ENCODE measurements at places on chromosomes 4 and X. TPM values are rescaled to one million over a fixed set of nuclear protein-coding genes. Genes with fewer than 3 reads are reported as not detected.

GRCh38 chr4:6184169-6184568, 16.2 kb downstream of the JAKMIP1 start:
- H3K36me3 ChIP-seq = no peaks in the 10 kb centered on the region
- DNase-seq = no peak
- H3K27ac ChIP-seq = no peak overlapping the region
- H3K4me1 ChIP-seq = no peaks in the 10 kb centered on the region
- no peaks in the 10 kb centered on the region for H3K27me3 ChIP-seq
- no peak overlapping the region for H3K4me3 ChIP-seq

- H3K4me3 ChIP-seq = no peak overlapping the region
- H3K4me1 ChIP-seq = no peaks in the 10 kb centered on the region
- DNase-seq = peak; percentile 31
- no peaks in the 10 kb centered on the region for H3K36me3 ChIP-seq
- H3K27ac ChIP-seq = no peak overlapping the region
- H3K27me3 ChIP-seq = peaks cover 15% of the 10 kb centered on the region
Observed at GRCh38 chrX:41045960-41046567, 39.2 kb upstream of the USP9X start.

- no peak for DNase-seq
- no peak overlapping the region for H3K27ac ChIP-seq
- H3K36me3 ChIP-seq = no peaks in the 10 kb centered on the region
- H3K4me3 ChIP-seq = no peak overlapping the region
- no peaks in the 10 kb centered on the region for H3K27me3 ChIP-seq
Observed at GRCh38 chr4:150305995-150306394, 227.8 kb downstream of the DCLK2 start.

DNA sequence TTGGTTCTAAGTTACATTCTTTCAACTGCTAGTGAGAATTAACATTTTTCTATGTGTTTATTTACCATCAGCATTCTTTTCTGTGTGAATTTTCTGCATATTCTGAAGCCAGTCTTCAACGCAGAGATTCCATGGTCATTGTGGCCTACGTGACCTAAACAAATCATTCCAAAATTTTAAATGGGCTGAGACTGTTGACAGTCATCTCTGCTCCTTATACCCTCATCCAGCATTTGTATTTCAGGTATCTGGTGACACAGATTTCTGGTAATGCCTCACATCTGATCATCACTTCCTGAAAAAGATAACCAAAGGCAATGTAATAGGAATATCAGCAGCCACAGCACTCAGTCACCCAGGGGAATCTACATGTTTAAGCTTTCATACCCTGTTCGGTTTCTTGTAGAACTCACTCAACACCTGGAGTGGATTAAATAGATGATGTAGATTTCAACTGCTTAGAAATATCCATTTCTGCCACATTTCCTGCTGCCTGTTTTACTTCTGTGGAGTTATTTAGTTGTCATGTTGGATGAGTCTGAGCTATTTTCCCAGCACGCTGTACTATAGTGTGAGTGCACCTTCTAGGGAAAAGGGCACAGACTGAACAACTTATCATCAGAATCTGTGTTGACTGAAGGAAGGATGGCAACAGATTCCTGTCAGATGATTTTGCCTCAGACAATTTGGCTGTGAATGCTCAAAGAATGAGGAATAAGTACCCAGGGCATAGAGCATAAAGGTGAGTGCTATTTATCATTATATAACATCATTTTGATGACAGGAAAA, 73.0 kb upstream of the HPGD start:
- no peaks in the 10 kb centered on the region for H3K4me1 ChIP-seq
- DNase-seq = no peak
- H3K4me3 ChIP-seq = no peak overlapping the region
- H3K36me3 ChIP-seq = no peaks in the 10 kb centered on the region

- H3K27me3 ChIP-seq = no peaks in the 10 kb centered on the region
- no peaks in the 10 kb centered on the region for H3K4me1 ChIP-seq
- H3K36me3 ChIP-seq = no peaks in the 10 kb centered on the region
- no peak overlapping the region for H3K27ac ChIP-seq
- no peak overlapping the region for H3K4me3 ChIP-seq
- DNase-seq = no peak
Observed at GRCh38 chrX:47776292-47777006, 60.3 kb upstream of the ZNF81 start.

DNA sequence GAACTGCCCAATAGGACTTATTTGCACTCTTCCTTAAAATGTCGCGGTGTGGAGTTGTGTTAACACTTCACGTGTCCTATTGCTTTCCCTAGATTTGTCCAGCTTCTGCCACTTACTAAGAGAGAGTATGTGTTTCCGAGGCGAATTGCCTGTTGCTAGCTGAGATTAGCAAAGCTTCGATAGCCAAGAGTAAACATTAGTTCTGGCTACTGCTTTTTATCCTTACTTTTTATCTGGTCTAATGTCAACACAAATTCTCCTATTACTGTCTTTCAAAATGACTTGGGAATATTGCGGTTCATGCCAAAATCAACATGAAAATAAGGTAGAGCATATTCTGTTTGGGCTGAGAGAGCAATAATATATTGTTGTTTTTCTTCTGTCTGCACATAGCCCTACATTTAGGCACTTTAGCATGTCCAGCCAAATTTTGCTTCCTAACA, 90.4 kb upstream of the VEGFC start:
- no peak overlapping the region for H3K27ac ChIP-seq
- H3K27me3 ChIP-seq = no peaks in the 10 kb centered on the region
- H3K4me1 ChIP-seq = peaks cover 4% of the 10 kb centered on the region
- DNase-seq = no peak
- no peak overlapping the region for H3K4me3 ChIP-seq

GRCh38 chrX:23332101-23332887, 2.4 kb upstream of the PTCHD1 start:
- H3K4me1 ChIP-seq = no peaks in the 10 kb centered on the region
- DNase-seq = no peak
- no peak overlapping the region for H3K4me3 ChIP-seq

DNA sequence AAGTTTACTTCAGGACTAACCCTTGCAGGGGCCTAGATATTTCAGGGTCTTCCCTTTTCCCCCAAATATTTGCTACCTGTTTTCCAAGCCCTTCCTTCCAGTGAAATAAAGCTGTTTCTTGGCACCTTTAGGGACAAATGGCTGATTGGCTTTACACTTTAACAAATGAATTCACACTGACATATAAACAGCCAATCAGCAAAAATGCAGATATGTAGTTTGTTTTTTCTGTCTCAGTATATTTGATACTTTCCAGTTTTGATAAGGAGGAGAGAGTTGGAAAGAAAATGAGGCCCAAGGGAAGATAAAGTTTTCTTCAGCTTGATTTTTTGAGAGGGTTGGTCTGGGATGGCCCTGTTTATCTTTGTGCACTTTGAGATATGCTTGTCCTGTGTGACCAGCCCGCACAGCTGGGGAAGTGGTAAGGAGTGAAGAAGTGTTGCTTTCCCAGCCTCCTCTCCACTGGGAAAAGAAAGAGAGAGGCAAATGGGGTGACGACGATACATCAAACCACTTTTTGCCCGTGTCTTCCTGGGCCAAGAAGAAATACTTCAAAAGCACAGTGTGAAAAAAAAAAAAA, 67.5 kb downstream of the MGST2 start:
- H3K4me3 ChIP-seq = no peak overlapping the region
- no peak for DNase-seq
- H3K4me1 ChIP-seq = peaks cover 39% of the 10 kb centered on the region
- H3K27me3 ChIP-seq = no peaks in the 10 kb centered on the region

- peak overlapping the region; percentile 94 for H3K27ac ChIP-seq
- DNase-seq = peak; percentile 16
- no peaks in the 10 kb centered on the region for H3K4me1 ChIP-seq
- no peak overlapping the region for H3K4me3 ChIP-seq
Observed at GRCh38 chrX:119871245-119871598, 311 bp downstream of the RNF113A start.

DNA sequence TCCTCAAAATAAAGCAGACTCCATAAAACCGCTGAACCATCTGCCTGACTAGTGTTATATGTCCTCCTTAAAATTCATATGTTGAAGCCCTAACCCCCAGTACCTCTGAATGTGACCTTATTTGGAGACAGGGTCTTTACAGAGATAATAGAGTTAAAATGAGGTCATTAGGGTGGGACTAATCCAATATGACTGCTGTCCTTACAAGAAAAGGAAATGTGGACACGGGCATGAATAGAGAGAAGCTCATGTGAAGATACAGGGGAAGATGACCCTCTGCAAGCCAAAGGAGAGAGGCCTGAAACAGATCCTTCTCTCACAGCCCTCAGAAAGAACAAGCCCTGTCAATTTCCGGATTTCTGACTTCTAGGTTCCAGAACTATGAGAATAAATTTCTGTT, 82.0 kb upstream of the KLHL13 start:
- no peak overlapping the region for H3K4me3 ChIP-seq
- DNase-seq = no peak
- peaks cover 9% of the 10 kb centered on the region for H3K27me3 ChIP-seq
- H3K27ac ChIP-seq = no peak overlapping the region
- H3K36me3 ChIP-seq = no peaks in the 10 kb centered on the region

GRCh38 chrX:14361435-14361834, 167.9 kb upstream of the GLRA2 start:
- H3K36me3 ChIP-seq = no peaks in the 10 kb centered on the region
- H3K4me3 ChIP-seq = no peak overlapping the region
- no peaks in the 10 kb centered on the region for H3K4me1 ChIP-seq
- H3K27ac ChIP-seq = no peak overlapping the region
- DNase-seq = no peak
- no peaks in the 10 kb centered on the region for H3K27me3 ChIP-seq

GRCh38 chr4:33592701-33593100, 2651.6 kb downstream of the ARAP2 start:
- H3K36me3 ChIP-seq = no peaks in the 10 kb centered on the region
- H3K27me3 ChIP-seq = no peaks in the 10 kb centered on the region
- H3K4me1 ChIP-seq = no peaks in the 10 kb centered on the region
- H3K27ac ChIP-seq = no peak overlapping the region

DNA sequence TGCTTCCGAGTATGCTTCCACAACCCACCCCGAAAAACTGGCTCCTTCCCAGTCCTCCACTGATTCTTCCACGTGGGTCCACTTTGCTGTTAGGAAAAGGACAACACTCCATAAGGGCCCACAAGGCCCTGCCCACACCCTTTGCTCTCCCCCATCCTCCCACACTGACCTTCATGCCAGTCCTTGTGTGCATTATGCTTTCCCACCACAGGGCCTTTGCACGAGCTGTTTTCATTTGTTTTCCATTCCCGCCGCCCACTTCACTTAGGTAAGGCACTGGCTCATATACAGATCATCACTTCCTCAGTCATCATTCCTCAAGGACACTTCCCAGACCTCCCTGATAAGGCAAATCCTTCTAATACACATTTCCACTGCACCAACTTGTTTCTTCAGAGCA, 16.8 kb upstream of the SEL1L3 start:
- no peak for DNase-seq

DNA sequence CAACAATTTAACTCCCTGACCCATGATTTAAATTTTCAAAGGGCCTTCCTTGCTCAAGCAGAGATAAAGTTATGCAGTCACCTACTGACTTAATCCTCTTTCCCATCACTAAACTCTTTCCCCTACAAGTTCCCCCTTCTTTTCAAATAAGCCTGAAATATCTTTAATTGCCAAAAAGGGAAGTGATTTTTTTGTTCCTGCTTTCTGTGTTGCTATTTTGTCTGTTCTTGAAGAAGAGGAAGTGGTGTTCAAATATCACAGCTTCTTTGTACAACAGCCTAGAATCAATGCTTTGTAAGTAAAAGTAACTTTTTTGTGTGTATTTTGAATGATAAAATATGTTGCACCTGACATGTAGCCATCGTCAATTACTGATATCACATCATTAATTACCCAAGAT, 595.9 kb downstream of the CENPC start:
- no peak overlapping the region for H3K4me3 ChIP-seq
- no peaks in the 10 kb centered on the region for H3K27me3 ChIP-seq
- H3K36me3 ChIP-seq = no peaks in the 10 kb centered on the region
- no peak for DNase-seq
- H3K27ac ChIP-seq = no peak overlapping the region
- H3K4me1 ChIP-seq = no peaks in the 10 kb centered on the region

- H3K27me3 ChIP-seq = no peaks in the 10 kb centered on the region
- DNase-seq = no peak
- H3K4me3 ChIP-seq = no peak overlapping the region
- H3K4me1 ChIP-seq = no peaks in the 10 kb centered on the region
- no peaks in the 10 kb centered on the region for H3K36me3 ChIP-seq
Observed at GRCh38 chr4:75637176-75637575, 6.8 kb upstream of the CDKL2 start.

DNA sequence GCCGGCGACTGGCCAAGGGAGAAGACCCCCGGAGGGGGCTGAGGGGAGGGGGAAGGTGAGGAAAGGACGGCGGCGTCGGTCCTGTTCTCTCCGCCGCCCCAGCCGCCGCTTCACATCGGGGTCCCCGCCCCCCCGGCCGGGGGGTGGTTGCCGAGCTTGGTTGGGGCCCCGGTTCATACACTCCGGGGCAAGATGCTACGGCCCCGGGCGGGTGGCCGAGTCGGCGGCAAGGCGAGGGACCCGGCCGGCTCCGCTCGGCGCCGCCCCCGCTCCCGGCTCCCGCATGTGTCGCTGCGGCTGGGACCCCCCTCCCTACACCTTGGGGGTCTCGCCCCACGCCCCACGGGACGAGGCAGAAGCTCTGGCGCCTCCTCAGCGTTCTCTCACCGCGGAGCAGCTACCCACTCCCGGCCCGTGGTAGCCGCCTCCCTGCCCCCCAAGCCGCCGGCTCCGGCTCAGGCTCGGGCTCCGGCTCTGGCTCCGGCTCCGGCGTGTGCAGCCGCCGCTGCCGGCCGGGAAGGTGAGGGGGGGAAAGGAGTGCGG, 461 bp downstream of the FBXW7 start:
- H3K4me3 ChIP-seq = peak overlapping the region; percentile 72
- H3K27ac ChIP-seq = peak overlapping the region; percentile 92
- H3K4me1 ChIP-seq = peaks cover 51% of the 10 kb centered on the region
- no peaks in the 10 kb centered on the region for H3K36me3 ChIP-seq
- no peaks in the 10 kb centered on the region for H3K27me3 ChIP-seq

- H3K36me3 ChIP-seq = no peaks in the 10 kb centered on the region
- H3K27me3 ChIP-seq = no peaks in the 10 kb centered on the region
- H3K27ac ChIP-seq = no peak overlapping the region
- H3K4me3 ChIP-seq = no peak overlapping the region
- no peaks in the 10 kb centered on the region for H3K4me1 ChIP-seq
Observed at GRCh38 chr4:172393220-172393619, 580.0 kb downstream of the GALNTL6 start.

Gene PF4V1
- not detected for polyA plus RNA-seq

Gene CLNK
- polyA plus RNA-seq = 0.26 TPM

Gene VEGFD
- 9.2 TPM for polyA plus RNA-seq

Gene RPGR
- polyA plus RNA-seq = 22.0 TPM

Gene RASSF6
- polyA plus RNA-seq = 0.18 TPM

Gene CT83
- polyA plus RNA-seq = not detected

Gene DCAF4L1
- 0.35 TPM for polyA plus RNA-seq

Gene SHROOM2
- 1.7 TPM for polyA plus RNA-seq

Gene MSL3
- polyA plus RNA-seq = 43.7 TPM

Gene CDS1
- polyA plus RNA-seq = 8.0 TPM

Gene SLC10A4
- polyA plus RNA-seq = 0.77 TPM

Gene SAGE1
- not detected for polyA plus RNA-seq

Gene CSN1S1
- not detected for polyA plus RNA-seq

Gene BMX
- 0.29 TPM for polyA plus RNA-seq

Gene TMSB15A
- 2.5 TPM for polyA plus RNA-seq

Gene BRS3
- not detected for polyA plus RNA-seq

Gene GPR119
- polyA plus RNA-seq = not detected

Gene PAGE4
- polyA plus RNA-seq = 2.6 TPM

Gene RTL5
- 5.3 TPM for polyA plus RNA-seq

Measured in adrenal gland (tissue), 19 donors.